ENCODE measurements at places on chromosomes 7 and 10. TPM values are rescaled to one million over a fixed set of nuclear protein-coding genes. Genes with fewer than 3 reads are reported as not detected.

DNA sequence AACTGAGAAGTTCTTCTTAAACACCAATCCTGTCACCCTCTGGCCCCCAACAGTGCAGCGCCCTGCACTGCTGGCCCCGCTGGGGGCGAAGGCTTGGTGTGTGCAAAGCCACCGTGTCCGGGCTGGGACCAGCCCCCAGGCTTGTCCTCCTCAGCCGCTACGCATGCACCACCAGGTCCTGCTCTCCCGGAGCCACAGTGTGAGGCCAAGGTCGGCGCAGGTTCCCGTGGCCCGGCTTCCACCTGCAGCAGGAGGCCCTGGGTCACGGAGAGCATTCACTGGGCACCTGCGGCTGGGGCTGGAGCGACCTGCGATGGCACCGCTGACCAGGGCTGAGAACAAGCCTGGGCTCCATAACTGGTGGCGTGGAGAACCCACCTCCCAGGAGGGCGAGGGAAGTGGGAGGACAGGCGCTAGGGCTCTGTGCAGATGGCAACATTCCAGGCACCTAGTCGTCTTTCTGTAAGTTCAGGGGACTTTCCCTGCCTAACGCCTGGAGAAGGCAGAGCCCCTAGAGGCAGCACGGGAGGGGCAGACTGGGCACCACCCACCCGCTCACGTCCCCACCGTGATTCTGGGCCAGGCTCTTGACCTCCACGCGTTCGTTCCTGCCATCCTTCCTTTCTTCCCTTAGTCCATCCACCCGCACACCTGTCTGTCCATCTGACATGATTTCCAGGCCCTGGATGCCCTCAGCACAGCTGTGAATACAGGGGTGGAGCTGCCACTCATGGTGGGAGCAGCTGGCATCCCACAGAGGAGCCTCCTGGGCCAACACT lies 271.6 kb downstream of the ELFN1 start:
- peaks cover 6% of the 10 kb centered on the region for H3K36me3 ChIP-seq
- peaks cover 60% of the 10 kb centered on the region for H3K4me1 ChIP-seq
- no peak for DNase-seq
- peaks cover 2% of the 10 kb centered on the region for H3K27me3 ChIP-seq
- H3K4me3 ChIP-seq, result peak overlapping the region; percentile 94
- peak overlapping the region; percentile 99 for H3K27ac ChIP-seq

ZNF107 gene
- 32.5 TPM for total RNA-seq

ACHE gene
- 0.19 TPM for total RNA-seq

GRCh38 chr7:142579946-142580345 lies 169.3 kb upstream of the PRSS1 start:
- H3K4me1 ChIP-seq, result peaks cover 3% of the 10 kb centered on the region
- H3K27me3 ChIP-seq, result no peaks in the 10 kb centered on the region
- H3K36me3 ChIP-seq, result no peaks in the 10 kb centered on the region
- H3K27ac ChIP-seq, result no peak overlapping the region
- no peak overlapping the region for H3K4me3 ChIP-seq

GRCh38 chr10:31921031-31921430 lies 7.6 kb downstream of the ARHGAP12 start:
- H3K36me3 ChIP-seq, result no peaks in the 10 kb centered on the region
- H3K4me1 ChIP-seq, result peaks cover 67% of the 10 kb centered on the region
- H3K27me3 ChIP-seq, result no peaks in the 10 kb centered on the region
- peak overlapping the region; percentile 21 for H3K4me3 ChIP-seq
- H3K27ac ChIP-seq, result peak overlapping the region; percentile 54

ANLN gene
- 0.36 TPM for total RNA-seq

DNA sequence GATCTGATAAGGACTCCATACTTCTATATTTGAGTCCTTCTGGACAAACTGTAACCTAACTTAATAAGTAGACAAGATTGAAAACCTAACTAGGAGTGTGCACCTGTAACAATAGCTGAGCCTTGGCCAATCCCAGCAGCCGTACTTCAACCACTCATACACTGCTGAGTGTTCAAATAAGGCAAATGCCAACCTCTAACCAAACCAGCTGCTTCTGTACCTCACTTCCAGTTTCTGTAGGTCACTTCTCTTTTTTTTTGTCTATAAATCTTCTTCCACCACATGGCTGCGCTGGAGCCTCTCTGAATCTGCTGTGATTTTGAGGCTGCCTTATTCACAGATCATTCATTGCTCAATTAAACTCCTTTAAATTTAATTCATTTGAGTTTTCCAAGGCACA lies 753.2 kb downstream of the DNAJB9 start:
- H3K36me3 ChIP-seq, result no peaks in the 10 kb centered on the region
- H3K27ac ChIP-seq, result no peak overlapping the region
- H3K27me3 ChIP-seq, result no peaks in the 10 kb centered on the region
- no peaks in the 10 kb centered on the region for H3K4me1 ChIP-seq

- no peaks in the 10 kb centered on the region for H3K36me3 ChIP-seq
- H3K27me3 ChIP-seq, result peaks cover 7% of the 10 kb centered on the region
- no peak overlapping the region for H3K27ac ChIP-seq
- DNase-seq, result no peak
- H3K4me3 ChIP-seq, result no peak overlapping the region
- H3K4me1 ChIP-seq, result no peaks in the 10 kb centered on the region
Measured at GRCh38 chr7:39187130-39187529, 209.4 kb downstream of the POU6F2 start.

- no peak overlapping the region for H3K27ac ChIP-seq
- no peaks in the 10 kb centered on the region for H3K4me1 ChIP-seq
- no peak overlapping the region for H3K4me3 ChIP-seq
- no peak for DNase-seq
- H3K27me3 ChIP-seq, result peaks cover 42% of the 10 kb centered on the region
- H3K36me3 ChIP-seq, result peaks cover 5% of the 10 kb centered on the region
Measured at GRCh38 chr10:29039677-29040189, 249.1 kb upstream of the LYZL1 start.

DNA sequence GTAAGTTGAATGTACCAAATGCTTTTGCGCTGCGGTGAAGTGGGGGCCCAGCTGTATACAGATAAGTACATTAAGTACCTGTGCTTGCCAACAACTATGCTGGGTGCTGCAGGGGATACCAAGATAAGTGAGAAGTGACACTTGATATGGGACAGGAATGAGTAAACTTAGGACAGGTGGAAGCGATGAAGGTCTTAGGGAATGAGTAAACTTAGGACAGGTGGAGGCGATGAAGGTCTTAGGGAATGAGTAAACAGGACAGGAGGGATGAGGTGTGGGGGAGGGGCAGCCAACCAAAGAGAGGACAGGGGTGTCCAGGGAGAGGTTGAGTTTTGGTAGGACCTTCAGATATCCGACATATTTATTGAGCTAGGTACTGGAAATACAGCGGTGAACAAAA lies 1.4 kb downstream of the MDH2 start:
- DNase-seq, result no peak
- H3K36me3 ChIP-seq, result no peaks in the 10 kb centered on the region
- peak overlapping the region; percentile 83 for H3K4me3 ChIP-seq

- H3K27ac ChIP-seq, result no peak overlapping the region
- peaks cover 25% of the 10 kb centered on the region for H3K4me1 ChIP-seq
- H3K4me3 ChIP-seq, result no peak overlapping the region
Measured at GRCh38 chr10:124221356-124222317, 128.2 kb upstream of the CHST15 start.

RSPH10B2 gene
- 0.68 TPM for total RNA-seq

- H3K4me3 ChIP-seq, result no peak overlapping the region
- H3K27me3 ChIP-seq, result no peaks in the 10 kb centered on the region
- H3K36me3 ChIP-seq, result no peaks in the 10 kb centered on the region
- no peak overlapping the region for H3K27ac ChIP-seq
Measured at GRCh38 chr10:68222391-68222790, 9.5 kb downstream of the ATOH7 start.

GRCh38 chr7:69780379-69780778 lies 182.1 kb downstream of the AUTS2 start:
- no peak overlapping the region for H3K27ac ChIP-seq
- H3K36me3 ChIP-seq, result no peaks in the 10 kb centered on the region
- no peaks in the 10 kb centered on the region for H3K4me1 ChIP-seq
- H3K4me3 ChIP-seq, result no peak overlapping the region
- DNase-seq, result no peak
